ENCODE measurements at places on chromosomes 1 and 21.

DNA sequence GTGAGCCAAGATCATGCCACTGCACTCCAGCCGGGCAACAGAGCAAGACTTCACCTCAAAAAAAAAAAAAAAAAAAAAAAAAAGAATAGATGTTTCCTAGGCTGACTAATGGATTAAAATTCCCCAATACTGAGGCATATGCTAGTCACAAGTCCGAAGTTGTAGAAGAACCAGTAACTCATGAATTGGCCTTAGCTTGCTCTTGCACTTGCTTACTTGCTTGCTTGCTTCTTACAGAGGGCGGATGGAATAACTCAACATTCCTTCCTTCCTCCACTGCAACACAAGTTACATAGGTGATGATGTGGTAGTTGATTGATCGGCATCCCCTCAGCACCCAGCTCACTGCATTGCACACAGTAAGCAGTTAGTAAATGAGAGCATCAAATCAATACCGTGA lies 2.8 kb upstream of the TARS2 start:
- no peak for DNase-seq

DNA sequence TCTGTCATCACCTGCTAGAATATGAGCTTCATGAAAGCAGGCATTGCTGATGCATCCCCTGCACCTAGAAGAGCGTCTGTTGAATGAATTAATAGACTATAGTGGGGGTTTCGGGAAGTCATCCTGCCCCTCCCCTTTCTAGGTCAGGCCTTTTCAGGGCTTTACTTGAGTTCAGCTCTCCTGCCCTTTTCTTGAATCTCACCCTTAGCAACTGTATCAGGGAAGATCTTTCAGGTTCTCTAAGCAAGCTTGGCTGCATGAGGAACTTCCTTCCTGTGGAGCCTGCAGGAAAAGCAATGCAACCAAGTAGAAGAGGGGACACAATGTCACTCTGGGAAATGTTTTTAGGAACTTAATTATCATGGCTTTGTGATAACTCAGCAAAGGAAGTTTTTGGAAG lies 27.2 kb upstream of the KIAA0040 start:
- no peak for DNase-seq

GRCh38 chr1:201503397-201504176 lies 3.3 kb downstream of the CSRP1 start:
- no peak for DNase-seq

GRCh38 chr21:35026617-35027562 lies 22.2 kb downstream of the RUNX1 start:
- DNase-seq: peak; percentile 73

DNA sequence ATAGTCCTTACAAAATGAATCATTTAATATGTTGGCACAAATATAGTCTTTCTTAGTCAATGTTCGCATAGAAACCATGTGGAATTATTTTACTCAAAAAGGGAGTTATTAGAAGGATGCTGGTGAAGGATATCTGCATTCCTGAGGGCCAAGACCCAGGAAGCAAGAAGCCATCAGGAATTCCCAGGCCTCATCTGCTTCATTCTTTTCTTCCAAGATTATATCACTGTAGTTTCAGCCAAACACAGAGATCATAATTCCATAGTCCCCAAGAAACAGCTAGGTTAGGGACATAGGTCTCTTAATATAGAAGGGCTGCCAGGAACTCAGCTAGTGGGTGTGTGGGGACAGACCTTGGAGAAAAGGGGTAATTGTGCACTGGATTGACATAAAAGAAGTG lies 28.6 kb upstream of the DISC1 start:
- DNase-seq: no peak

DNA sequence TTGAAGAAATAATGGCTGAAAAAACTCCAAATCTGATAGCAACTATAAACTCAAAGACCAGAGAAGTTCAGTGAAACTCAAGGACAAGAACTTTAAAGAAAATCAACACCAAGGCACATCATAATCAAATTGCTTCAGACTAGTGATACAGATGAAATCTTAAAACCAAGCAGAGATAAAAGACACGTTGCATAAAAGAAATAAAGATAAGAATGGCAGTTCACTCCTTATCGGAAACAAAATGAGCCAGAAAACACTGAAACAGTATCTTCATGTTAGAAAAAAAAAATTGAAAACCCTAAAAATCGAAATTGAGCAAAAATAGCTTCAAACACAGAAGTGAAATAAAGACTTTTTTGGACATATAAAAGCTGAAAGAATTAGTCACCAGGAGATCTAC lies 4.6 kb upstream of the RAB4A start:
- no peak for DNase-seq

DNA sequence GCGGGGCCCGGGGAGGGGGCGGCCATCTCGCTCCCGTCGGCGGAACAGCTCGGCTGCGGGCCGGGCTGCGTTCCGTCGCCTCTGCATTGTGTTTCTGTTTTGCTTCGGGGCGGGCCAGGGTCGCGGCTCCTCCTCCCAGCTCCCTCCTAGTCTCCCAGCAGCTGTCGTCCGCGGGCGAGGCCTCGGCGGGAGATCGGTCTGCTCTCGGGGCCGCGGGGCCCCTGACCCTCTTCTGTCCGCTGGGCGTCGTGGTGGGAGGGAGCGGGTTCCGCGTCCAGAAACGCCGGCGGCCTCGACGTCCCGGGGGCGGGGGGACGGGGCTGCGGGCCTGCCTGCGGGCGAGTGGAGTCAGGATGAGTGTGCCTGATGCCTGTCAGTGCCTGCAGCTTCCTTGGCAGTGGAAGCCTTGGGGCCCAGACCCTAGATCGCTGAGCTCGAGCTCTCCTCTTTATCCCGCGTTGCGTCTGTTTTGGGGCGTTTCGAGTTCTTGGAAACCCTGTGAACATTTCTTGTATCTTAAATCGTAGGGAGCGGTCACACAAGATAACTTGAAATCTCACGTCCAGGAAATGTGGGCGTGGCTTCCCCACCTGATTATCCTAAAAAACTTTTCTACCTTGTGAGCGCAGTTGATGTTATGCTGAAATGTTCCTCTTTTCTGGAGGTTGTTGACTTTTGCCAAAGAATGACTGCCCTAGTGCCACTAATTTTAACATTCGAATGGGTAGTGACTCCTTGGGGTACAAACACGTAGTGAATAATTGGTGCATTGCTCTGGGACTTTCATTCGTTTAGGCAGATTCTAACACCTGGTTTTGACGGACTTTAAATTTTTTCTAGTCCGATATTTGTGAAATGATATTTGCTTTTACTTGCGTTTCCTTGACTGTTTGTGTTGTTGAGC lies 676 bp downstream of the MORC3 start:
- no peak for DNase-seq

GRCh38 chr1:63728611-63729226 lies 45.1 kb upstream of the ROR1 start:
- DNase-seq: no peak

DNA sequence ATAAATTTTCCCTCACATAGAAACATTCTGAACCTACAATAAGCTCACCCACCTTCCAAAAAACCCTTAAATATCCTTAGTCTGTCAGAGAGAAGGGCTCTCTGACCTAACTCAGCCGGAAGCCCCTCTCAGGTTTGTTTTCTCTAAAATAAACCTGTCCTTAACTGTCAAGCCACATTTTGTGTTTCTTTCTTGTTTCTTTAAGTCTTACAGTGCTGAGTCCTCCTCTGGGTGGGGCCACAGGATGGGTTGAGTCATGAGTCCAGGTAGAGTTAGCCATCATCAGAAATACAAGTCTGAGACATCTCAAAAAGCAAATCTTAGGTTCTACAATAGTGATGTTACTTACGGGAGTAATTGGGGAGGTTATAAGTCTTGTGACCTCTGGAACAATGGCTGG lies 26.4 kb upstream of the SLC2A5 start:
- DNase-seq: no peak

DNA sequence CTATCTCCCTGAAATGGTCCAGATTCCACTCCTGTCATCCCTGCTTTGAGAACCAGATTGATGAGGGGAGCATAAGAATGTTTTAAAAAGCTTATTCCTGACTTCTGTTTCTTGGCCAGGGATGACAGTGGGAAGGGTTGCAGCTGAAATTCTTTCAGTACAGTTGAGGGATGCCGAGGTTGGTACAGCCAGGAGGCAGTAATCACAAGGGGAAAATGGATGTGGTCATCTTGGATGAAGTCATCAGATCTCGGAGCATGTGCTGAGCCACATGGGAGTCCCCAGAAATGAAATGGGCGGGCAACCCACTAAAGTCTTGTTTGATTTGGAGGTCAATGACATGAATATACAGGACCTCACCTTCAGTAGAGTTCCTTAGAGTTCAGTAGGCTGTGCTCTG lies 18.7 kb upstream of the PLA2G2E start:
- no peak for DNase-seq

GRCh38 chr1:208180421-208180820 lies 63.8 kb downstream of the PLXNA2 start:
- no peak for DNase-seq

DNA sequence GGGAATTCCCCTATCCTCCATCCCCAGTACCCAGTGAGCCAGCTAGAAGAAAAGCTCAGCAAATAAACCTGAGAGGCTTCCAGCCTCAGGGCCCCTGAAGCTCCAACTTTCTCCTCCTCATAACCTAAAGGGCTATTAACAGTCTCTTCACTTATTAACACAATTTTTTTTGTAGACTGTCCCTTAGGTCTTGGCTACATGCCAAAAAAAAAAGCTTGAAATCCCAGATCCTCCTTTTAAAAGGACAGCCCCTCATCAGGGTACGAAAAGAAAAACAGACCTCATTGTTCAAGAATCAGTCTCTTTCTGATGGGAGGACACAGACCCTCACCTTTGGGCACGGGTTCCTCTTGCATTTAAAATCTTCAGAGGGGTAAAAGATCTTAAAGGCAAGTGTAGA lies 72.8 kb upstream of the CD1D start:
- DNase-seq: no peak

DNA sequence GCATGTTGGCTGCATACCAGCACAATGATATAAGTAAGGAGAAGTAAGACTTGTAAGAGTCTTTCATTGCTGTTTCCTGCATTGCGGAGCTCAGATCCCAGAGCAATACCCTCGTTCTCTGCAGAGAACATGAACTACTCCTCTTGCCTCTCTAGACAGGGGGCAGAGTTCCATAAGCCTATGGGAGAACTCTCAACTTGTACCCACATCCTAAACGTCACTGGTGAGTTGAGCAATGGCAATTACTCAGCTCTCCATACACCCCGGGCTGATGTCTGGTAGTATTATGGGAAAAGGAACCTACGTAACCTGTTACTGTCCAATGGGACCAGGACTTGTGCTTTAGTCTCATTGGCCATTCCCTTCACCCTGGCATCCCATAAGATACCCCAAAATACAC lies 27.3 kb upstream of the ZNF496 start:
- DNase-seq: no peak

- DNase-seq: no peak
Observed at GRCh38 chr1:41242342-41243078, 404 bp upstream of the SCMH1 start.

GRCh38 chr1:7171574-7171973 lies 386.3 kb downstream of the CAMTA1 start:
- no peak for DNase-seq

- no peak for DNase-seq
Observed at GRCh38 chr1:195113471-195113870, 1494.8 kb downstream of the KCNT2 start.

All from CD8-positive, alpha-beta memory T cell (primary cell).